ENCODE measurements at places on chromosomes 4 and X. TPM values are rescaled to one million over a fixed set of nuclear protein-coding genes. Genes with fewer than 3 reads are reported as not detected.

- H3K27me3 ChIP-seq, result no peaks in the 10 kb centered on the region
- no peak for DNase-seq
- H3K36me3 ChIP-seq, result no peaks in the 10 kb centered on the region
- H3K27ac ChIP-seq, result no peak overlapping the region
- H3K4me3 ChIP-seq, result no peak overlapping the region
These were observed 231.9 kb downstream of the CHIC2 start for GRCh38 chr4:53832549-53832948.

DNA sequence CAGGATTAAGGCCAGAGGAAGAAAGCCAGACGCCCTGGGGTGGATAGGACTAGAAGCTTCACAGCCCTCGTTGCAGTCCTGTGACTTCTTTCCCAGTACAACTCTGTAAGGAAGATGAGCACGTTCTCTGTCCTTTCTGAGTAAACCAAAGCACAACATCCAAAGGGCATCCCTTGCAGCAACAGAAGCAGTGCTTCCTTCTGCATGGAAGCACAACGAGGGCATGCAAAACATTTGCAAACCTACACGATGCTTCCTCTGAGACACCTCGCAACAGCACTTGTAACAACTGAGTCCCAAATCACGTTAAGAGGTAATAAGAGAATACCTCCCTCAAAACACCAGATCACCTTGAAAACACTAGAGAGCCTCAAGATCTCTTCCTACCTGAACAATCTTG, 335.7 kb upstream of the RASGEF1B start:
- peaks cover 5% of the 10 kb centered on the region for H3K27me3 ChIP-seq
- no peak overlapping the region for H3K27ac ChIP-seq
- no peaks in the 10 kb centered on the region for H3K36me3 ChIP-seq
- no peak for DNase-seq
- no peak overlapping the region for H3K4me3 ChIP-seq
- H3K4me1 ChIP-seq, result no peaks in the 10 kb centered on the region

DNA sequence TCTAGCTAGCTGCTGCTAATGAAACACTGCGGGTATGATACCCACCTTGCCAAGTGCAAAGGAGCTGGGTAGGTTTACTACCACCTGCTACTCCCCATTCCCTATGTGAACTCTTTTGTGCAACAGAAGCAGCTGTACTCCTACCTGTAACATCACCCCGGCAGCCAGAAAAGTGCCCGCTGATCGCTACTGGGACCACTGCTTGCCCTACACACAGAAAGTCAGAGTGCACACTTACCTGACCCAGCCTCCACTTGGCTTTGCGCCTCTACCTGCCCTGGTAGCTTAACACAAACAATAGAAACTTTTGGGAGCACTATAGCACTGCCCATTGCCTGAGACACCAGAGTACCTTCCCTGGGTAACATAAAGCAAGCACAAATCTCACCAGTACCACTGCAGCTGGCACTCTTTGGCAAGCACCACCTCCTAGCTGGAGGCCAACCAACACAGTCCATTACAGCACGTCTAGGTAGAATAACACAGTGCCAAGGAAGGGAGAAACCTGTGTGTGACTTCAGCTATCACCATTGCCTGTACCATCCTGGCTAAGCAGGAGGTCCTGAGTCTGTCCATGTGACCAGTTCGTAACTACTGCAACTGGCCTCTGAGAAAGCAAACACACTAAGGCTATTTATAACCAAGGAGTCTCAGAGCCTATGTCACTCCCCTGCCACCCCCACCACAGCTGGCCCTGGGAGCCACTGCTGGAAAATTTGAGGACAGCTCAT, 80.1 kb downstream of the CENPC start:
- H3K27ac ChIP-seq, result no peak overlapping the region
- peaks cover 18% of the 10 kb centered on the region for H3K36me3 ChIP-seq
- no peaks in the 10 kb centered on the region for H3K4me1 ChIP-seq
- no peaks in the 10 kb centered on the region for H3K27me3 ChIP-seq
- no peak for DNase-seq

Gene GRID2
- not detected for total RNA-seq
